ENCODE measurements at places on chromosomes 5 and 9.
A peak's percentile ranks its signal among the peaks of the same experiment; 100 is the strongest.

- no peak for DNase-seq
Observed at GRCh38 chr9:20028192-20028848, 239.5 kb upstream of the SLC24A2 start.

DNA sequence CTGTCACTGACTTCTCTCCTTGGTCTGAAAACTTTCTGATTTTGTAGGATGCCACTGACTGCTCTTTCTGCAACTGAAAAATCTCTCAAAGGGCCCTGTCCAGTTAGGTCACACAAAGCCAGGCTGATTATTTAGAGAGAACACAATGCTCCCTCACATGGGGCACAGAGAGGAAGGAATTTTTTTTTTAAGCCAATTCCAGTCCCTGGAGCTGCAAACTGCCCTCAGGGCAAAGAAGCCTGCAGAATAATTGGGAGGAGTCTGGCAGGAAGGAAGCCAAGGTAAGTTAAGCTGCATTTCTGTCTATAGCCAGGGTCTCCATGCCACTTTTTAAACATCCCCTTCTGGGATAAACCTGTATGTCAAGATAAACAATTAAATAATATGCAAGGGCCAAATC, 305.5 kb downstream of the ZSWIM6 start:
- no peak for DNase-seq

DNA sequence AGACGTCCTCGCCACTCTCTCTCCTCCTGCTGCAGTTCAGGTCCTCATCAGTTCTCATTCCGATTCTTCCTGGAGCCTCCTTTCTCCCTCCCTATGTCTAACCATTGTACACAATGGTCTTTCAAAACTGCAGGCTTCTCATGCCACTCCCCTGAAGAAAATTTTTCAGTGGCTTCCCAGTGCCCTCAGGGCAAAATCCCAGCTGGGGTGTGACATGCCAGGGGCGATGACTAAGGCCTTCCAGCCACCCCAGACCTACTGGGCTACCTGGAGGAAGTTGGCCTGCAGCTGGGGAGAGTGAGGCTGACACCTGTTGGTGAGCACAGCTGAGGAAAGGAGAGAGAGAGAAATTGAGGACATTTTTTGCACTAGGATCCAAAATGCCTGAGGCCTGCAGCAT, 65.2 kb downstream of the SREK1 start:
- DNase-seq = no peak

- DNase-seq = no peak
Observed at GRCh38 chr9:71733176-71733575, 35.1 kb downstream of the CEMIP2 start.

- no peak for DNase-seq
Observed at GRCh38 chr9:79257790-79258351, 313.9 kb upstream of the TLE4 start.

GRCh38 chr5:2805080-2805479, 53.6 kb upstream of the IRX2 start:
- DNase-seq = no peak

DNA sequence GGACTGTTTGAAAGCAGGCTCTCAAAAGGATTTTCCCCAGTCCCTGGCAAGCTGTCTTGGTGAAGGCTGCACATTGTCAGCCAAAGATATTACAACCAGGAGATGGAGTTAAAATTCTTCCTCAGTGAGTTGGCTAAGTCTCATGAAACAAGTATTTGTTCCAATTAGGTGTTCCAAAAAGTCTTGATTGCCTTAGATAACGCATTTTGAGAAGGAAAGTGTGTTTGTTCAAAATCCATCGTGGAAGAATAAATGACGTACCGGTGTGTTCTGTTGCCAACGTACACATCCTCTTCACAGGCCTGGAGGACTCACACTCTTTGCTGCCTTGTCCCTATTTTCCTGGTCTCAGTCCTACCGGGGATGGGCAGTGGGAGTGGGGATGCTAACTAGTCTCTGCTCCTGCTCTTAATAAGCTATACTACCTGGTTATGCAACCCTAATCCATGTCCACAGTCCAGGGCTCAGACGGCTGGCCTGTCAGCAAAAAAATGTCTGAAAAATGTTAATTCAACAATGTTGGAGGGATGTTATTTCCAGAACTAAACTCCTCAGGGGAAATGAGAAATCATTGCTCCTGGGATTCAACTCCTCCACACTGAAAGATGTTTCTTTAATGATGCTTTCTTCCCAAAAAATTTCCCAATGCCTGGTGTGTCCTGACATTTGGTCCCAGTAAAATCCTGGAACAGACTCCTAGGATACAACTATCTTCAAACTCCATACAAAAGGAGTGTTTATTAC, 175.3 kb upstream of the KLF9 start:
- DNase-seq = no peak

DNA sequence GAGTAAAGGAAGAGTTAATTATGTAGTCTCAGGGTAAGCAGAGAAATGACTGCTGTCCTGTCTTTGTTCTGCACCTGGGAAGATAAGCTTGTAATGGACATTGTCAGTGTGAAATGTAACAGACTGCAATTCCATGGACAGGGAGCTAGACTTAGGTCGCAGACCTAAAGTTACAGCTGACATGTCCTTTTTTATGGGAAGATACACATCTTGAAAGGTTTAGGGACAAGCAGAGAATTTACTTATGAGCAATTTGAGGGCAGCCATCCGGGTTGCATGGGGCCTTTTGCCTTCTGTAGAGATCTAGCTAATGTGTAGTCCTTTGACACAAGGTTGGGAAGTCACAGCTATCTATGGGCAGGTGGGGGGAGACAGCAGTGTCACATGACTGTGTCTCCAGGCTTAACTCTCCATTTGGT, 85.7 kb downstream of the SERINC5 start:
- no peak for DNase-seq

DNA sequence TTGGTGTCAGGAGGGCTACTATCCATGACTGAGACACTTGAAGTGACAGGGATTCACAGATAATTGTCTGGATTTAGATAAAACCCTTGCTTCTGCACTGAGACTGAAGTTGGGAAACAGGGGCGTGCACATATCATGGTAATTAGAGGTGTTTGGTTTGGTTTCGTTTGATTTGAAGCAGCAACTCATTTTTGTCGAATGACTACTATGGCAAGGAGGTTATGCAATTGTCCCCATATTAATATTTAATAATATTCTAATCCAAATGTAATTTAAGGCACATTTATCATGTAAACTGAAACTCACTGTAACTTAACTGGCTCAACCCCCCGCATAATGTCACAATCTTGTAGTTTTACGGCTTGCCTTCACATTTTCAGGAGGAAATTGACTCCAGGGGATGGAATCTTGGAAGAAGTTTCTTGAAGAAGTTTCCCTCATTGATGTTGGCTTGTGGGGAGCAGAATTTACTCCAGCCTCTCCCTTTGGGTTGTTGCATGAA, 12.5 kb downstream of the ZNF366 start:
- no peak for DNase-seq

DNA sequence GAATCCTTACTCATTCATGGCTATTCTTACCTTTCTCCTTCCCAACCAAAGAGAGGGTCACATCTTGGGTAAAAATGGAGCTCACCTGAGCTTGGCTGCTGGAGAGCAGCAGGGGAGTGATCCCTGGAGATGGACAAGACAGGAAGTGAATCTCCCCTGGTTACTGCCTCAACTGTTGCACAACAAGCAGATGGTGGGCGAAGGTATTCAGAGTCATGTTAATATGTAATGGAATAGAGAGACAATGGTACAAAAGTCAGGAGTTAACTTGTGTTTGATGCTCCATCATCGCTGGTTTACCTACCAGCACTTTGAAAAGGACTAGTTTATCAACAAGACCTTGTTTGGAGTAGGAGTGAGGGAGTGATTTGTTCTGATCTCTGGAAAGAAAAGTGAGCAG, 13.0 kb upstream of the PLPP1 start:
- no peak for DNase-seq

DNA sequence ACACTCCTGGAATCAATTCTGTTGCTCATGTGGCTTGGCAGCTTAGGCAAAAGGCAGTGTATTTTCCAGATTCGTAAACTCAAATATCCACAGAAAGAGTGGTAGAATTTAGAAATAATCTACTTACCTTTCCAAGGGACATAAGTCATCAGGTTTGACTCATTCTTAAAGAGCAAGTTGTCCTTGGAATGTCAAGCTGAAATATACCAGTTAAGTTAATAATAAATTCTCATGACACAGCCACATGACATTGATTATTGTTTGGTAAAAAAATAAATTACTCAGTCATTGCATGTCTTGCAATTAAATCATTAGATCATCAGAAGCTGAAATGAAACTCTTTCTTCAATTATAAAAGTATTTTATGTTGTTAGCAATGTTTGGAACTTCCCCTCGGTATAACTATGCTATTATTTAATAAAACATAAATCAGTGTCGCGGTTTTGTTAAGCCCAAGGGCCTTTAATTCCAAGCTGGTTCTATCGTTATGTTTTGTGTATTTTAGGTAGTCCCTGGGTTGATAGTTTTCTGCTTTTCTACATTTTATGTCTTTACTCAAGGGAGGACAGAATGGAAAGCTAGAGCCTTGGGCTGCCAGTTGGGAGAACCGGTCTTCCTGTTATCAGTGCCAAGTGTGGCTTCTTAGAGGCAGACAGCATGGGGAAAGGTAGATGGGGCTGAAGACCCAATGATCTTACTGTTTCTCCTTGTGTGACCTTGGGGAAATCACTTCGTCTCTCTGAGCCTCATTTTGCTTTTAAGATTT, 79.3 kb upstream of the PRLR start:
- DNase-seq = no peak

DNA sequence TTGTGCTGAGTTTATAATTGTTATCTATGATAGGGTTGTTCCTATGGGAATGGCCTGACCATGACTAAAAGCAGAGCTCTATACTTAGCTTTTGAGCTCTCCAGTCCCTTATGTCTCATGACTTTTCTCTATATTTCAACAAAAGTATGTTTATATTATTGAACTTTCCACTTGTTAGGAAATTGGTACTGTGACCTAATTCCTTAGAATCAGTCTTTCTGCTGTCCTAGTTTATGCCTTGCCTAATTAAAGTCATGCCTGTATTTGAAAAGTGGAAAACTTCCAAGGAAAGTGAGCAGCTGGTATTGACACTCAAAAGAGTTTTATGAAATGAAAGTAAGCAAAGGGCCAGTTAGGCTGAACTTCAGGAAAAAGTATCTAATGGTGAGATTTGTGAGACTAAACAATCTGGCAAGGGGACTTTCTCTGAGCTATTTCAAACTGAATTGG, 68.6 kb downstream of the XRCC4 start:
- DNase-seq = no peak

- DNase-seq = peak; percentile 73
Observed at GRCh38 chr5:127723571-127723970, 20.4 kb downstream of the CCDC192 start.

- no peak for DNase-seq
Observed at GRCh38 chr5:139633295-139634027, 14.7 kb upstream of the CXXC5 start.

DNA sequence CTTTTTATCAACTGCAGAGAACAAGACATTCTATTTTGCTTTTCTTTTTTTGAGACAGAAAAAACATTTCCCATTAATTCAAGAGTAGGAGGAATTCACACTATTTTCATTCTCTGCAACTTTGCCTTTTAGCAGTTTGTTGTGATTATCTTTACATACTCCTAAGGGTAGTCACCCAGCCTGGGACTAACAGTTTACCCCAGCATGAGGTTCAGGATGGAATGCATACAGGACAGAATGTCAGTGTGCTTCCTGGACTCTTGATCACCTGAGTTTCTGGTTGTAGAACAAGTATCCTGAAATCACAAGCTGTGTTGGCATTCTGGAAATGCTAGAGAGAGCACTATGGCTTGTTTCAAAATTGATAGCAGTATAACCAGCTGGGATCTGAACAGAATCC, 368.1 kb downstream of the KIF4B start:
- no peak for DNase-seq

DNA sequence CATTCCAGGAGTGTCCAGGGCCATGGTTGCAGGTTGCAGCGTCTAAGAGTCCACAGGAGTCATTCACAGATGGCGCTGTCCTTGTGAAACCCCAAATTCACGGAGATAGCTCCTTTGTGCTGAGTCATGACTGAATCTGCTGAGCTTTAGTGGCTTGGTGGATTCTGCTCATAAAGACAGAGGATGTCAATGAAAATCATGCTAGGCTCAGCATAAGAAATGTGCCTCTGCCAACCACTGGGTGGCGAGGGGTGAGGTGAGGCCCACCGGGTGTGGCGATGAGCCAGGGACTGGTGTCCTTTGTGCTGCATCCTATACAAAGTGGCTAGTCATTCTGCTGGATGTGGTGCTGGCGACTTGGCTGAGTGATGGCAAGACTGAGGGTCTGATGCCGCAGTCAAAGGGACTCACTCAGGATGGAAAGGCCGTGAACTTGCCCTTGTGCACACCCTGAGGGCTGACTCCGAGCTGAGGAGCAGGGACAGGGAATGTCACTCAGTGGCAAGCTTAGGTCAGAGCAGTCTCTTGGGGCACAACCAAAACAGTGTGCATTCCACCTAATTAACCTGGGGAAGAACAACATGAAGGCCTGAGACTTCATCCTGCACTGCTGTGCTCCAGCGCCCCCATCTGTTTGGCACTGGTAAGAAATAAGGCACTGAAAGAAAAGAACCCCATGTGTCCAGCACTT, 71.5 kb downstream of the DAP start:
- DNase-seq = peak; percentile 39

GRCh38 chr9:77939149-77939668, 92.4 kb downstream of the GNAQ start:
- DNase-seq = no peak

DNA sequence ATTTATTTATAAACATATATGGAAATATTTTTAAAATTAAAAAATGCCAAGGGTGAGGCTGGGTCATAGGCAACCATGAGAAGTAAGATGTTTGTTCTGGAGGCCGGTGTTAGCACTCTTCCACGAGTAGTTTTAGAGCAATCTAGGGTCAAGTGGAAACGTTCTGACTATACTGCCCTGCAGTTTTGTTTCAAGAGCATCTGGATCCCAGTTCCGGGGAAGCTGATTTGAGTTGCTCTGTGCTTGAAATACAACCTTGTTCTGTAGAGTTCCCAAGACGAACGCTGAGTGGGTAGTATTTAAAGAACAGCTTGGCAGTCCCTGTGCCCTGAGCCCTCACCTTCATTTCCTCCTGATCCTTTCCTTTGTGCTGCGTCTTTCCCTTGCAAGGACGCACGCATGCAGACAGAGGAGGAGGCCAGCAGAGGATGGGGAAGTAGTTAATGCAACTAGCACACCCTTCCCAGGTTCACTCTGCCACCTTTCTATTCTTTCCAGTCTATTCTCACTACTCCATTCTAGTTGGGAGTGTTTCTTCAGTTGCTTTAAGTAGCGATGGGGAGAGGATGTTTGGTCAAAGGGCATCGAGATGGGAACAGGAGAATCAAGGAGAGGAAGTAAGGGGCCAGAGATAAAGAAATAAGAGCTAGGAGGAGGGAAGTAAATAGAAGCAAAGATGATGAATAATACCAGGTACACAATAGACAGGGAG, 68.3 kb upstream of the ZSWIM6 start:
- DNase-seq = no peak

DNA sequence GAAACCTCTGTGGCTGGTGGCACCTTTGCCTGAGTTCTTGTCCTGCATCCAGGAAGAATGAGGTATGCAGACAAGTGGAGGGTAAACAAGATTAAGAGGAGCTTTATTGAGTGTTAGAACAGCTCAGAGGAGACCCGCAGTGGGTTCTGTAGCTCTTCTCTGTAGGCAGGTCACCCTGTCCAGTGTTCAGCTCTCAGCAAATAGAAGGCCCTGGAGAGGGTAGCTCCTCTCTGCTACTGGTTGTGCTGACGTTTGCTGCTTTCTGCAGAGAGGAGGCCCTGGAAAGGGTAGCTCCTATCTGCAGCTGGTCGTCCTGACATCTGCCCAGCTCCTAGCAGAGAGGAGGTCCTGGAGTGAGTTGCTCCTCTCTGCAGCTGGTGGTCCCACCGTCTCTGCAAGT, 96.8 kb upstream of the CCDC112 start:
- no peak for DNase-seq
